Effector memory CD4-positive, alpha-beta T cell (primary cell): ENCODE measurements at places on chromosomes 13 and 19.

GRCh38 chr19:4088975-4089374 is 22.3 kb upstream of the ZBTB7A start:
- peak; percentile 54 for DNase-seq

GRCh38 chr19:34484328-34484727 is 2.8 kb downstream of the WTIP start:
- DNase-seq: no peak

GRCh38 chr13:62687732-62688131 is 1272.1 kb upstream of the PCDH20 start:
- DNase-seq: no peak

DNA sequence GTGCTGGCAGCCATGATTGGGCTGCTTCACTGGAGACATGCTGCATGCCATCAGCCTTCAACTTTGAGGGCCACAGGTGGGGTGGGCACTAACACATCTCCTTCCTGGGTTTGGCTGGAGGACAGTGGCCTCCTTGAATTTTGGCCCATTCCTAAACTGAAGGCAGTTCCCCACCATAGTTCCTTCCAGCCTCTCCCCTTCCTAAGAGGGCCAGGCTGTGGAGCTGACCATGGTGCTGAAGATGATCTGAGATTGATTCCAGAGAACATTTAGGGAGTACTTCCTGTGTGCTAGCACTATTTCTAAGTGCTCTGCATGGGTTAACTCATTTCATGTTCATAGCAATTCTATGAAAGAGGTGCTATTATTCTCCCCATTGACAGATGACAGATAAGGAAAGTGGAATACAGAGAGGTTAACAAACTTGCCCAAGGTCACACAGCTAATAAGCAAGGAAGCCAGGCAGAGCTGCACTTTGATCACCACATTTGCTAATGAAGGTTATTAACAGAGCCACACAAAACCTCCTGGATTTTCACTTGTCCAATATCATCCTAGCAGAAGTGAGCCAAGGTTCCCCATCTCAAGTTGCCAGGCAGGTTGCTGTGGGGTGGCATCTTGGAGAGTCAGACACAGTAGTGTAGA is 175.3 kb downstream of the ZIC5 start:
- DNase-seq: no peak

DNA sequence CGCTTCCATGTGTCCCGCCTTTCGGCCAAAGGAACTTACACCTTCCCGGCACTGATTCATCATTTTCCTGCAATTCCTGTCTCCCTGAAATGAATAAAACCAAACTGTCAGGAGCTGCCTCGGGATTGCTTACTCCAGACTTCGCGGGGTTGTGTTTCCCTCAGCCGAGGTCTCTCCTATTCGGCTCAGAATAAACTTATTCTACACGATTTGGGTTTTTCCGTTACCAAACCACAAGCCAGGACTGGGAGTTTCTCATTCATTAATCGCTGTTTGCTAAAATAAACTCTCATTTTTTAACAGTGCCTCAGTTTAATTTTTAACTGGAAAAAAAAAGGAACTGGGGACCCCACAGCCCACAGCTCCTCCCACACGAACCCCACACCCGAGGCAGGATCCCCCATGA is 667 bp downstream of the ZNF878 start:
- no peak for DNase-seq

DNA sequence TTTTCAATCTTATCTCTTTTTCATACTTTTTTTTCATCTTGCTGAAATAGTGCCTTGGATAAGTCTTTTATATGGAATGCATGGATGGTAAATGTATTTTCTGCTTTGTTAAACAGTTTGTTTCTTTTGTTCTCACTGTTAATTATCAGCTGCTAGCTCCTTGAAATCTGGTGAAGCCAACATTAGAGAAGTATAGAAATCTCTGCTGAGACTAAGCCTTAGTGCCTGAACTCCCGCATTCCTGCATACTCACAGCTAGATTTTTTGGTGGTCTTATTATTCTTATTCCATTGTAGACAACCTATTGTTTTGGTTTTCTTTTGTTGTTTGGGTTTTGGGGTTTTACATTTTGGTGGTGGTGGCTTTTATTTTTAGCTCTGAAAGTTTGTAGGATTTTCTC is 48.4 kb downstream of the DNAJC15 start:
- DNase-seq: no peak
